ENCODE measurements at places on chromosomes 1 and 21. TPM values are rescaled to one million over a fixed set of nuclear protein-coding genes. Genes with fewer than 3 reads are reported as not detected.

- no peak overlapping the region for H3K4me3 ChIP-seq
- no peaks in the 10 kb centered on the region for H3K4me1 ChIP-seq
- no peak for DNase-seq
- no peaks in the 10 kb centered on the region for H3K36me3 ChIP-seq
- H3K27me3 ChIP-seq = no peaks in the 10 kb centered on the region
- no peak overlapping the region for H3K27ac ChIP-seq
These were observed 268.6 kb upstream of the RGS18 start for GRCh38 chr1:191889623-191890003.

The CCDC17 gene
- 1.2 TPM for total RNA-seq

The BSND gene
- not detected for total RNA-seq

DNA sequence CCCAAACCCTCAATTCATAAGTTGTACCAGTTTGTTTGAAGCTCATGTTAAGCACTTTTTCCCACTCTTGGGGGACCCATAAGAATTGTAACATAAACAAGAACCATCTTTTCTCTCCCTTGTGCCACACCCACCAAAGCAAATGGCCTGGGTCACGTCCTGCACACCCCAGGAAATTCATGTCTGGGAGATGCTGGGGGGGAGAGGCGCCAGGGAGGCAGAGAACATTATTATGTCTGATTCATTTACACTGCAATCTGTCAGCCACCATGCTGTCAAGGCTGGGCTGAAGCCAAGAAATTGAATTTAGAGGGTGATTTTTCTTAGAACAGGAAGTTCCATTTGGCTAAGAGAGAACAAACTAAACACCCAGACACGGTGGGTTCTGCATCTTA lies 37.2 kb upstream of the IPO9 start:
- peaks cover 57% of the 10 kb centered on the region for H3K36me3 ChIP-seq
- peak; percentile 57 for DNase-seq
- peaks cover 40% of the 10 kb centered on the region for H3K4me1 ChIP-seq
- no peaks in the 10 kb centered on the region for H3K27me3 ChIP-seq
- peak overlapping the region; percentile 86 for H3K27ac ChIP-seq
- H3K4me3 ChIP-seq = no peak overlapping the region

- H3K4me1 ChIP-seq = no peaks in the 10 kb centered on the region
- peaks cover 6% of the 10 kb centered on the region for H3K36me3 ChIP-seq
- H3K4me3 ChIP-seq = no peak overlapping the region
- DNase-seq = peak; percentile 81
- H3K27ac ChIP-seq = no peak overlapping the region
These were observed 13.4 kb downstream of the SWT1 start for GRCh38 chr1:185170291-185170848.

DNA sequence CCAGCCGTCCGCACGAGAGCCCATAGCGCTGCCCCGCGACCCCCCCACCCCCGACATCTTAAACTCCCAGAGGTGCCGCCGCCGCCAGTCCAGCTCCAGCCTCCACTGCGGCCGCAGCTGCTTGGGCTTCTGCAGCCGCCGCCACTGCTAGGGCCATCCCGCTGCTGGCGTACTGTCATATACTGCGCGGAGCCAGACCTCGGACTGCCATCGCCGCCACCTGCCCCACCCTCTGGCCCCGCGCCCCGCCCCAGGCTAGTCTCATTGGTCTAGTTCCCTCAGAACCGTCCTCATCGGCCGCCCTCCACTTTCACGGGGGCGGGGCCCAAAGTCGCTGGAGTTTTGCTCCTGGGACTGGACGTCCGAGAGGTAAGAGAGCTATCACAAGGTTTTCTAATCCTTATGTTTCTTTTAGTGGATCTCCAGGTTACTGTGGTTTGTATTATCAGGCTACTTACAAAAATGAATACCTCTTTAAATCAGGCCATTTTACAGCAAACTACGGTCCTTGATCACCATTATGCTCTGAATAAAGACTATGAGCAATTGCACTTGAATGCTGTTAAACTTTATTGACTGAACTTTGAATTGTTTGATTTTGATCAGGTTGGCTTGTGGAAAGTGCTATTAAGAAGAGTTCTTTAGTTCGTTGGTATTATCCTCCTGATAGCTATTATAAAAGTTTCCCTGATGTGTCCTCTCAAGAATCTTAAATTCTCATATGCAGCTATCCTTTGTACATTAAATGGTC lies 2.8 kb upstream of the CD1D start:
- H3K4me3 ChIP-seq = peak overlapping the region; percentile 33
- DNase-seq = peak; percentile 90
- peaks cover 16% of the 10 kb centered on the region for H3K4me1 ChIP-seq

GRCh38 chr1:95916616-95917015 lies 682.6 kb downstream of the RWDD3 start:
- no peak overlapping the region for H3K4me3 ChIP-seq
- H3K36me3 ChIP-seq = no peaks in the 10 kb centered on the region
- H3K27ac ChIP-seq = no peak overlapping the region
- no peaks in the 10 kb centered on the region for H3K27me3 ChIP-seq
- H3K4me1 ChIP-seq = no peaks in the 10 kb centered on the region

GRCh38 chr1:230770317-230770716 lies 23.1 kb downstream of the CAPN9 start:
- H3K4me3 ChIP-seq = no peak overlapping the region
- H3K27ac ChIP-seq = no peak overlapping the region
- peaks cover 5% of the 10 kb centered on the region for H3K4me1 ChIP-seq
- no peak for DNase-seq

Data from muscle of leg (tissue), 16 donors.